ENCODE measurements at places on chromosomes 7 and 10.
A peak's percentile ranks its signal among the peaks of the same experiment; 100 is the strongest.

- no peak for DNase-seq
Observed at GRCh38 chr7:108112683-108113082, 17.5 kb downstream of the LAMB4 start.

DNA sequence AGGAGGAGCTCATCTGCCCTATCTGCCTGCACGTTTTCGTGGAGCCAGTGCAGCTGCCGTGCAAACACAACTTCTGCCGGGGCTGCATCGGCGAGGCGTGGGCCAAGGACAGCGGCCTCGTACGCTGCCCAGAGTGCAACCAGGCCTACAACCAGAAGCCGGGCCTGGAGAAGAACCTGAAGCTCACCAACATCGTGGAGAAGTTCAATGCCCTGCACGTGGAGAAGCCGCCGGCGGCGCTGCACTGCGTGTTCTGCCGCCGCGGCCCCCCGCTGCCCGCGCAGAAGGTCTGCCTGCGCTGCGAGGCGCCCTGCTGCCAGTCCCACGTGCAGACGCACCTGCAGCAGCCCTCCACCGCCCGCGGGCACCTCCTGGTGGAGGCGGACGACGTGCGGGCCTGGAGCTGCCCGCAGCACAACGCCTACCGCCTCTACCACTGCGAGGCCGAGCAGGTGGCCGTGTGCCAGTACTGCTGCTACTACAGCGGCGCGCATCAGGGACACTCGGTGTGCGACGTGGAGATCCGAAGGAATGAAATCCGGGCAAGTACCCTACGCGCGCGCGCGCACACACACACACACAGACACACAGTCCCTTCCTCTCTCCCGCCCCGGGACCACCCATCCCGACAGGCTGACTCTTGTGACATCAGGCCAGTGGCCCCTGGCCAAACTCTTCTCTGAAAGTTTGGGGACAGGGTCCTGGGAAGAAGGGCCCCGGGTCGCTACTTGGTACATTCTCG, 538 bp downstream of the TRIM8 start:
- DNase-seq: peak; percentile 77

DNA sequence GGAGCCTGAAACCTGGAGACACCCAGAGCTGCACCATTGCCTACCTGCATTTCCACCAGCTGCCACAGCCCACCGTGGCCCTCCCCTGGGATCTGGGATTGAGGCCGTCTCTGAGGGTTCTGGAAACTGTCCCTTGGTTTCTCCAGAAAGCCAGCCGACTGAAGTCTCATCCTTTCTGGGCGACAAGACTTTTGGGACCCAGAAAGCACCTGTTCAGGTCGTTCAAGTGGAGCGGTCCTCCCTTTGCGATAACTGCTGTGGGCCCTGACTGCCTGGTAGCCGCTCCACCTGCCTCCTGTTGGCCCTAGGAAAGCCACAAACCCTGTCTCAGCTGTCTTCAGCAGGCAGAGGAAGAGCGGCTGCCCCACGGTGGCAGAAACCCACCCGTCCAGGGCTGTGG, 346.0 kb upstream of the MKI67 start:
- DNase-seq: no peak

- no peak for DNase-seq
Observed at GRCh38 chr10:122172361-122173008, 98.6 kb upstream of the BTBD16 start.

DNA sequence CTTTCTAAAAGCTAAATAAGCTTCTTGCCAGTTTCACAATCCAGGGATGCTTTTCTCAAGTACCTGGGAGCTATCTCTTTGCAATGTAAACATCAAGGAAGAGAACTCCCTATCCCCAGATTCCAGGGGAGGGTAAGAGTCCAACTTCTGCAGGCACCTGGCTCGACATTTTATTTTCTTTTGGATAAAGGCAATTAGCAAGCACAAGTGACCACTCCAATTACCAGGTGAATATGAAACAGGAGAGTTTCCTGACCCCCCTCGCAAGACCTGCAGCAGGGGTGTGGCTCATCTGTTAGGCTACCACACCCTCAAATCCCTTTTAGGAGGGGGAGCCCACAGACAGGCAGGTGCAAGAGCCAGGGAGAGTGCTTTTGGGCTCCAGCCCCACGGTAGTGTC, 28.6 kb upstream of the LANCL2 start:
- DNase-seq: no peak

GRCh38 chr7:2134740-2135139, 98.0 kb downstream of the MAD1L1 start:
- DNase-seq: no peak

- DNase-seq: no peak
Observed at GRCh38 chr7:159019111-159019510, 125.6 kb downstream of the VIPR2 start.

DNA sequence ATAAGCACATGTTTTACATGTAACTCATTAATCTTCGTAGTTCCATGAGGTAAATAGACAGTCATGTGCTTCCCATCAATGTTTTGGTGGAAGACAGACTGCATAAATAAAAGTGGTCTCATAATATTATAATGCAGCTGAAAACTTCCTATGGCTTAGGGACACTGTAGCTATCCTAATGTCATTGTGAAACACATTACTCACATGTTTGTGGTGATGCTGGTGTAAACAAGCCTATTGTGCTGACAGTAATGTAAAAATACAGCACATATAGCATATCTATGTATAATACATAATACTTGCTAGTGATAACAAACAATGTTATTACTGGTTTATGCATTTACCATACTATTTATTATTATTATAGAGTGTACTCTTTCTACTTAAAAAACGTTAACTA, 37.2 kb upstream of the PLXDC2 start:
- DNase-seq: no peak

DNA sequence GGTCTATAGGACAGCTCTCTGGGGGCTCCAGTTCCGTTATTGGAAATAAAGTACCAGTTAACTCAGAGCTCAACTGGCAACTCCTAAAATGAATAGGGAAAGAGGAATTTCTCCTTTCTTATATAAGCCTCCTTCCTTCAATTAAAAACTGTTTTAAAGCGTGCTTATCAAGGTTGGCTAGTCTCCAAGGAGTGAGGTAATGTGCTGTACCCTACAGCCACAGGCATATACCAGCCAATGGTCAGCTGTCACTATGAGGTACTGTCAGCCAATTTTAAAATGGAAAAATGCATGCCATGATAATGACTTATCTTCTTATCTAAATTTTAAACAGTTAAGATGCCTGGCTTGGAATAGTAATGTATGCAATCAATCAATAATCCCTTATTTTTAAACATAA, 76.2 kb downstream of the PLCE1 start:
- peak; percentile 63 for DNase-seq

- no peak for DNase-seq
Observed at GRCh38 chr7:1255080-1255816, 22.6 kb downstream of the UNCX start.

DNA sequence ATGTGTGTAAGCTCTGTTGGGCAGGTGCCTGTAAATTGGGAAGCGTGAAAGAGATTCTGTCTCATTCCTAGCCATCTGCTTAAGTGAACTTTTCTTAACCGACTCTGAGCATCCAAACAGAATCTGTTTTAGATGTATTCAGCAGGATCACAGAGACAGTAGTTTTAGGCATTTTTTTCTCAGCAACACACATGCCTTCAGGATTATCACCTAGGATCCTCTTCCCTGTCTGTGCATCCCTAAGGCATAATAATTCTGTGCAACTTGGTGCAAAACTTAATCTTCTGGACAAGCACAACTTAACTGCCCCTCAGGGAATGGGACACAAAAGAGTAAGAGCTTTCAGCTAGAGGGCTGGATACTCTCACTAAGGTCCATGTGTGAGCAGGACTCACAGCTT, 284.8 kb downstream of the C7orf25 start:
- no peak for DNase-seq

All from EL (cell line).